ENCODE measurements at places on chromosomes 12 and 14.

- DNase-seq = no peak
Measured at GRCh38 chr14:65084554-65085505, 17.5 kb downstream of the MAX start.

- DNase-seq = no peak
Measured at GRCh38 chr14:96285667-96286066, 29.7 kb downstream of the BDKRB1 start.

DNA sequence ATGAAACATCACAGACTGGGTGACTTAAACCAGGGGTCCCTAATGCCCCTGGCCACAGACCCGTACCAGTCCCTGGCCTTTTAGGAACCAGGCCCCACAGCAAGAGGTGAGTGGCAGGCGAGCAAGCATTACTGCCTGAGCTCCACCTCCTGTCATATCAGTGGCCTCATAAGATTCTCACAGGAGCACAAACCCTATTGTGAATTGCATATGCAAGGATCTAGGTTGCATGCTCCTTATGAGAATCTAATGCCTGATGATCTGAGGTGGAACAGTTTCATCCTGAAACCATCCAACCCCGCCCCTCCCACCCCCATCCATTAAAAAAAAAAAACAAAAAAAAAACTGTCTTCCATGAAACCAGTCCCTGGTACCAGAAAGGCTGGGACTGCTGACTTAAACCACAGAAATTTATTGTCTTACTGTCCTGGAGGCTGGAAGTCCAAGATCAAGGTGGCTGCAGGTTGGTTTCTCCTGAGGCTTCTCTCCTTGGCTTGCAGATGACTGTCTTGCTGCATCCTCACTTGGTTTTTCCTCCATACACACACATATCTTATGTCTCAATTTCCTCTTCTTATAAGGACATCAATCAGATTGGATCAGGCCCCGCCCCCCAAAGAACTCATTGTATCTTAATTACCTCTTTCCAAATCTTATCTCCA is 235.9 kb downstream of the CHST11 start:
- DNase-seq = no peak

DNA sequence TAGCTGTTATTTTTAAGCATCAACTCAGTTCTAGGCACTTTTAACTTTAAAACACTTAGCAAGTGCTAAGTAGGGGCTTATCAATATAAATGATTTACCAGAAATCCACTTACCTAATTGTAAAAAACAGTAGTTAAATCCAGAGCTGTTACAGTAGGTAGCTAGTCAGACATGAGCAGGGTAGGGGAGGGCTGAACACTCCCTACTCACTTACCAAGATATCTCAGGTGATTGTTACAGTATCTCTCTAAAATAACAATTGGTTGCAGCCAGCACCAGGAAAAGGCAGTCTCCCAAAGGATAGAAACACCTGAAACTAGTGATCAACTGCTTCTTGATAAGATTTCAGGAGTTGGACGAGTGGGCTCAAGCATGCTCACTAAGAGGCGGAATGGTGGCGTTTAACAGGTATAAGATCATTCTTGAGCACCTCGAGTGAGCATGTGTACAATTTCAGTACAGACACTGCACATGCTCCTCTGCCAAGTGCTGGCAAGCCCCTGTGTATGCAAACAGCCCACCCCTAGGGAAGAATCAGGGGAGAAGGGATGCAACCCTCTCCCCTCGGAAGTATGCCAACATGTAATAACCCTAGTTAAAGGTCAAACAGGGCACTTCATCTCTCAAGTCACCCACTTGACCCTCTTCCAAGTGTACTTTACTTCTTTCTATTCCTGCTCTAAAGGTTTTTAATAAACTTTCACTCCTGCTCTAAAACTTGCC is 1113.6 kb upstream of the SEL1L start:
- DNase-seq = no peak

GRCh38 chr14:69980457-69981425 is 101.5 kb downstream of the SMOC1 start:
- no peak for DNase-seq

DNA sequence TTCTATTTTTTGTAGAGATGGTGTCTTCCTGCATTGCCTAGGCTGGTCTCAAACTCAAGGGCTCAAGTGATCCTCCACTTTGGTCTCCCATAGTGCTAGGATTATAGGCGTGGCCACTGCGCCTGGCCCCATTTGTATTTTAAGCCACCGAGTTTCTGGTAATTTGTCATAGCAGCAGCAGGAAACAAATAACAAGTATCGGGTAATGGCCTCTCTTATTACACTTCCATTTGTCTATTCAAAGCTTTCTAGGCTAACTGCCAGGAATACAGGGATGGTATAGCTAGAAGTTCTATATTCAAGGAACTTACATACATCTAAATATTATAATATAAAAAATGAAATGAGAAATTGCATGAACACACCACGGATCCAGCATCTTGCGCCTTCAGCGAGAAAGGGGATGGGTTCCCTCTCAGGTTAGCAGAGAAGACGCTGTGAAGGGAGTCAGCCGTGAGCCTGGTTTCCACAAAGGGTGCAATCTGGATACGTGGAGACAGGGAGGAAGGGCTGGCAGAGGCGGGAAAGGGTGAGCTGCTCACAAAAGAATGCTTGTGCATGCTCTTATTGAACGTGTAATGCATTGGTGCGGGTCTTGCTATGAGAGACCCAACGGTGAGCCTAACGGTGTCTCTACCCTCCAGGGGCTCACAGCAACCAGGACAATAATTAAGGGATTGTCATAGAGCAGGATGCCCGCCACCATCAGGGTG is 9.5 kb downstream of the BDKRB1 start:
- DNase-seq = no peak

DNA sequence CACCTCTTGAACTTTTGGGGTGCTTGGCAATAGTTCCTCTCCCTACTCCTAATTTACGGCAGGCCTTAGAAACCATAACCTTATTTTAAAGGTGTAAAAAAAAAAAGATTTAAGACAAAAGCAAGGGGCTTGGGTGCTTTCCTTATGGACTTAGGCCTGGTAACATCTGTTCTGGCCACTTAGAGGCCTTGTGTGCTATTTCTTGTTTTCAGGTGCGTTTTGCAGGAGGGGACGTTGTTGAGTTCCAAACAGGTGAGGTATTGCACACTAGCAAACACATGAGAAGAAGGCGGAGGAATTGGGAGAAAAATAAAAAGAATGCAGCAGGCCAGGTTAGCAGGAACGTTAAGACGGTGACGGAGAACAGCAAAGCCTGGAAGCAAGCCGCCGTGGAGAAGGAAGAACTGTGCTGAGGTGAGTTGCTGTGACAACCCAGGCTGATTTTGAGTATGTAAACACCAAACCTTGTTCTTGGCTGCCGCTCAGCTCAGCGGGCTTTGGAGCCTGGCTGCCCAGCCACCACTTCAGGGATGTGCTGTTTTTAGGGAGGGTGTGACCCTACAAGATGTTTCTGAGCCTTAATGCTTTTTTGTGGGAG is 17.3 kb downstream of the EMG1 start:
- peak; percentile 73 for DNase-seq

DNA sequence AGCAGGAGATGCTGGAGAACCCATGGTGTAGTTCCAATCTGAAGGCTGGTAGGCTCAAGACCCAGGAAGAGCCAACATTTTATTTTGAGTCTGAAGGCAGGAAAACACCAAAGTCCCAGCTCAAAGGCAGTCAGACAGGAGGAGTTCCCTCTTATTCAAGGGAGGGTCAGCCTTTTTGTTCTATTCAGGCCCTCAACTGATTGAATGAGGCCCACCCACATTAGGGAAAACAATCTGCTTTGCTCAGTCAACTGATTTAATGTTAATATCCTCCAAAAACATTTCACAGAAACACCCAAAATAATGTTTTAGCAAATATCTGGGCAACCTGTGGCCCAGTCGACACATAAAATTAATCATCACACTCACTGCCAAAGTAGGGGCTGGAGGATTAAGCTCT is 130.8 kb downstream of the LMNTD1 start:
- DNase-seq = no peak

GRCh38 chr14:61288228-61288627 is 7.1 kb upstream of the TMEM30B start:
- DNase-seq = no peak

DNA sequence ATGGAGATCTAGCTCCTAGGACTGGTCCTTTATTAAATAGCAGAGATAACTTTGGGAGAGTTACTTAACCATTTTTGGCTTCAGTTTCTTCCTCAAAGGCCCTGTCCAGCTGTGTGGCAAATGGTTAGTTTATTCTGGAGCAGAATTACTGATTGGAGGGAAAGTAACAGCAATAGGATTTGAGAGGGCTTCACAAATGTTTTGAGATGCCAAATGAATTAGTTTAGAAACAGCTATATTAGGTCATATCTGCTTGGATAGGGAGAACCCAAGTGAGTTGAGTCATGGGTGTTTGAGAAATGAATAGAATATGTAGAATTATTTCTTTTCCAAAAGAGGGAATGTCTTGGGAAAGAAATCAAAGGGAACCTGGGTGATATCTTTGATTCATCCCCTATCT is 17.5 kb downstream of the RASSF3 start:
- DNase-seq = no peak

DNA sequence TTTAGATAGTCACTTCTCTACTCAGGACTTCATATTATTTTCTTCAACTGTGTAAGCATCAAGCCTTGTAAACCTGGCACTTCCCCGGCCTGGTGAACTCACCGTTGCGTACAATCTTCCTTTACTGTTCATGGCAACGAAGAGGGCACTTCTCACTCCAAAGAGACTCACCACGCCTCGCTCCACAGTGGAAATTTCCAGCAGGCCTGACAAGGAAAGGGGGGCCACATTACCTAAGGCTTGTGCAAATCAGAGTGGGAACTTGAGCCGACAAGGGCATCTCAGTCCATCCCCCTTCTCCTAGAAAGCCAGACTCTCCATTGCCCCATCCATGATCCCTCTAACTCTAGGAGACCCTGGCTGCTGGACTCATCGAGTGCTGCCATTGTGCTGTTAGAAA is 1.6 kb downstream of the FGF6 start:
- no peak for DNase-seq

DNA sequence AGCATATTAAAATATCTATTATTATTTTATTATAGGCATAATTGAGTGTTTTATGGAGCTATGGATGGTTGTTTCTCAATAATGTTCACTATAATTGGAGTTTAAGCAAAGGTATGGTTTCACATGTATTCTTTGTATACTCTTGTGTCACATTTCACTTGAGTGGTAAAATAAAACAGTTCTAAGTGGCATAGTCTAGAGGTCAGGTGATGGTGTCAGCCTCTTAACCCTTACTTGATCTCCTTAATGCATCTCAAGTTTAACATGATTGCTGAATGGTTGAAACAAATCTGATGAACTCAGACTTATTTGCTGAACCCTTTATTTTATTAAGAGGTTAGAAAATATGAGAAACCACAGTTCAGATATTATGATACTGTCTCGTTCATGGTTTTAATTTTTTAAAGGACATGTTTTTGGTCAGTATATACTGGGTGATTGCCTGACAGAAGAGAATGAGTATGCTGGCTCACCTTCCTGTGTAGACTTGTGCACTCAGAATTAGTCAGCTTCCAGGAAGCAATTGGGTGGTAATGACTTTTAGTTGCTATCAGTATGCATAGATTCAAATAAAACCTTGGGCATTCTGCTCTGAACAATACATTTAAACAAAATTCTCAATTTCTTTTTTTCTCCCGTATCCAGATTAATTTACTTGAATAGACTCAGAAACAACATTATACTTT is 464.6 kb downstream of the PCNX1 start:
- no peak for DNase-seq

DNA sequence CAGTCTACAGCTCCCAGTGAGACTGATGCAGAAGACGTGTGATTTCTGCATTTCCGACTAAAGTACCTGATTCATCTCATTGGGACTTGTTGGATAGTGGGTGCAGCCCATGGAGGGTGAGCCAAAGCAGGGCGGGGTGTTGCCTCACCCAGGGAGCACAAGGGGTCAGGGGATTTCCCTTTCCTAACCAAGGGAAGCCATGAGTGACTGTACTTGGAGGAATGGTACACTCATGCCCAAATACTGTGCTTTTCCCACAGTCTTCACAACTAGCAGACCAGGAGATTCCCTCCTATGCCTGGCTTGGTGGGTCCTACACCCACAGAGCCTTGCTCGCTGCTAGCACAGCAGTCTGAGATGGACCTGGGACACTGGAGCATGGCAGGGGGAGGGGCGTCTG is 21.0 kb upstream of the ABCC9 start:
- no peak for DNase-seq
